ENCODE measurements at places on chromosomes 5 and 9.

GRCh38 chr5:3517348-3517747 lies 78.3 kb upstream of the IRX1 start:
- DNase-seq: no peak

DNA sequence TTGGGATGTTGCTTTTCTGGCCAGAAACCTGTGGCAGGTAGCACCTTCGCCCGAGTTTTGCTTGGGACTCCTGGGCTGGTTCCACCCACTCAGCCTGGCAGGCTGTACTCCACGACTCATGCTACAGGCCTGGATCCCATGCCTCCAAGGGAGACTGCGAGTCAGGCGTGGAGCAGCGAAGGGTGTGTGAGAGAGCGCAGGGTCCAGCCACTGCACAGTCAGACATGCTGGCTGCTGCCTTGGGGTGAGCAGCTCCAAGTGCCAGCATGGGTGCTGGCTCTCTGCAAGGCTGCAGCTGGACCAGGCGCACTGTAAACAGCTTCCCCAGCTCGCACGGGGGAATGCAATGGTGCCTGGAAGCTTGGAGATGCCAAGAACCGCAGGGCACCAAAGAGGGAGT lies 249.6 kb upstream of the EDIL3 start:
- DNase-seq: no peak

DNA sequence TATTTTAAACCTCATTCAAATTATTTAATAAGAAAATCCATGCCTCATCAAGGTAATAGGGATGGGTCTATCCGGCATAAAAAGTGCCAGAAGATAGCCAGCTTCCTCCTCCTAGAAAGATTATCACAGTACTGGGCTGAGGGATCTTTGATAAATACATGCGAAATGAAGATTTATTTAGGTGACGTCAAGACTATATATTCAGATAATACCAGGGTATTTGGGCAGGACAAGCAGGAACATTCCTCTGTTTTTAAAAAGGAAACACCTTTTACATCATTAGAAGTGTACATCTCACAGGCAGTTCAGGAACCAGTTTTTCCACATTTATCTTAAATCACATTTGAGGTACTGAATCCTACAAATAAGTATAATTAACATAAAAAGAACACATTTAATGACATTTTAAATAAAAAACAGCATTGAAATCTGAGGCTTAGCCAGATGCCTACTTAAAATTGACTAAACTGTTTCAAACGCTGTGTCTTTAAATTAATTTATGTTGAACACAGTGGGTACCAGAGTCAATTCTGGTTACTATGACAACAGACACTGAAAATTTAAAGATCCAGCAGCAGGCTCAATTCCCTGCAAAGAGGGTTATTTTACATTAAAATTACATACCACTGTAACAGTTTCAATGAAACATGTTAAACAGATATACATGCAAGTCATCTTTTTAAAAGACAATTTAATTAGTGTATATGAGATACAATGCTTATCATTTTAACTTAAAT lies 124.7 kb upstream of the SLCO6A1 start:
- no peak for DNase-seq

DNA sequence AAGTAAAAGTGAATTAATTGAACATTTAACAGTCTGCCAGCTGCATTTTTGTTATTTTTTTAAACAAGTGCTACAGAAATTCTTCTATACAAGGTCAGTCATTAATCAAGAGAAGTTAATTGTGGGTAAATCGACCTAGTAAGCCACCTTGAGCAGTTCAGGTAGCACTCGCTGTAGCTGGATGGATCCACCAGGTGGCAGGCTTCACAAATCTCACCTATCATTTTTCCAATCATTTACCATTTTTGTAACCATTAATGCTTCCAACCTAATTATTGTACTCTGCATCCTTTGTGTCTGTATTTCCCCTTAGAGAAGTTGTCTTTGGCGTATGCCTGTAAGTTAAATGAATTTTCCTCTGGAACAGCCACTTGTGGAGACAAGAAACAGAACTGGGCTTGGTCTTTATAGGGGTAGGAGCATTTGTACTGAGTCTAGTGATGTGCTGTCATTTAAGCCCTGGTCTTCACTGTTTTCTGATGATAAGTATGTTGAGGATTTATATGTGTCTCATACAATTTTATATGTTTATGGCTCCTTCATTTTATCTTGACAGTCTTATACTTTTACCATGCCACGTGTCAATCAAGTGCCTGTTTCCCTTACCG lies 39.5 kb downstream of the CD180 start:
- DNase-seq: peak; percentile 24

GRCh38 chr5:83586874-83587776 lies 115.6 kb downstream of the VCAN start:
- DNase-seq: no peak

GRCh38 chr9:20873240-20873865 lies 158.1 kb downstream of the HACD4 start:
- DNase-seq: no peak

- no peak for DNase-seq
Observed at GRCh38 chr9:114641967-114642366, 15.6 kb downstream of the TEX53 start.

GRCh38 chr5:683551-684481 lies 9.3 kb downstream of the TPPP start:
- no peak for DNase-seq

GRCh38 chr5:171773106-171773505 lies 12.5 kb upstream of the SMIM23 start:
- no peak for DNase-seq

Measured in T-helper 22 cell (primary cell).